ENCODE measurements at places on chromosomes 2 and 18.

- DNase-seq, result peak; percentile 44
Measured at GRCh38 chr18:79523206-79523735, 127.5 kb downstream of the NFATC1 start.

DNA sequence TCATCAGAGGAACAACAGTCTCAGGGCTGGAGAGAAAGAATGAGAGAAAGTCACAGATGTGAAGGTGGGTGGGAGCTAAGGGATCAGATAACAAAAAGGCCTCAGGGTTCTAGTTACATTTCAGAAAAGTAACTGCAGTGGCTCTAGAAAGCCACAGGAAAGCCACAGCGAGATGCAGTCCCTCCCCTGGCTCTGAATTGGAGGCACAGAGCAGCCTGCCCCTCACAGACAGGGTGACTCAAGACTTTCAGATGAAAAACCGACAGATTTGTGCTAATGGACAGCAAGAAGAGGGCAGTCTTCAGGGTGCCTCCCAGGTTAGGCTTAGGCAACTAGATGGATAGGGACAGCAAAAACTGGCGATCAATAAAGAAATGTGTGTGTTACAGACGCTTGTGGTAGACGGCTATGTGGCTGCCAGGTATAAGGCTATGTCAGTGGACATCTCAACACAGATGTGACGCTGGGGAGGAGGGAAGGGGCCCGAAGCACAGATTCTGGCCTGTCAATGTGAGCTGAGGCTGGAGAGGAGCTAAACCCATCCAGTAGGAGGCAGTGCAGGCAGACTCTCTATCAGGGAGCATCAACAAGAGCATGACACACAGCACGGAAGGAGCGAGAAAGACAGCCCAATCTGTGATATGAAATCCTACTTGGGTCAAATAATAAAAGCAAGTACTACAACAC, 26.2 kb downstream of the UNC50 start:
- peak; percentile 35 for DNase-seq

GRCh38 chr18:79583426-79583825, 96.2 kb upstream of the CTDP1 start:
- no peak for DNase-seq

DNA sequence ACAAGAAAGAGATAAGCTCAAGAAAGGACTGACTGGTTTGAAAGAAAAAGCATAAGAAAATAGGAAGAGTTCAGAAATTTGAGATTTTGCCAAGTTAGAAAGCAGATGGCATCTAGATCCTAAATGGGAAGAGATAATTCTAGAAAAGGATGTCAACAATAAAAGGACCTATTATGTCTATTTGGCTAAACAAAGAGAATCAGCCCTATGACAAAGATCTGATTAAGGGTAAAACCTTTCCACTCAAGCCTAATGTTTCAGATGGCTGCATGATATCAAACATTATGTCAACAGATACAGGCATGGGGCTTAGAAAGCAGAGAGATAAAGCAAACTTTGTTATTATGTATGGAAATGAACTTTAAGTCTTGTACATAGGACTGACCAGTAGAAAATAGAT, 465.0 kb upstream of the TRIB2 start:
- no peak for DNase-seq

DNA sequence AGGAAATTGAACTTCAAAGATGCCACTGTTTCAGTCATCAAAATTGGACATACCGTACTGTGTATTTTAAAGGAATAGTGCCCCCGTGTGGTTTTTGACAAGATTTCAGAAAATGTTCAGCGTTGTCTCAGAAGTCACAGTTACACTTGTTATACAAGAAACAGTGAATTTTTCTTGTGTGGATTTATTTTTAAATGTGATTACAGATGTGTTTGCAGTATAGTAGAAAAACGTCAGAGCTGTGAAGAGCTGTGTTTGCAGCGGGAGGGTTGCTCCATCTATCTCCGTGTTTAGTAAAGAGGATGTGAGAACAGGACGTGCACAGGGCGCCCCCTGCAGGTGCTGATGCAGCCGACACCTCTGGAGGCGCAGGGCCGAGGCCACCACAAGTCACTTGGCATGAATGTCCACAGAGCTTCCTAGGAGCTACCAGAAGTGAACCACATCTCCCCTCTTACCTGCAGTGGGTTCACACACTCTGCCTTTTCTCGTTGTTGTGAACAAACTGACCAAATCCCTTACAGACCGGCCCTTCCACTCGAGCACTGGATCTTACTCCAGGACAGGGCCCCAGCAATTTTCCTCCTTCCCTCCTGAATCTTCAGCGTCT, 73.1 kb downstream of the CACNB4 start:
- peak; percentile 82 for DNase-seq

- no peak for DNase-seq
Measured at GRCh38 chr2:144510294-144510991, 9.5 kb downstream of the ZEB2 start.

GRCh38 chr2:72112401-72112800, 35.3 kb downstream of the CYP26B1 start:
- no peak for DNase-seq

GRCh38 chr2:204010628-204011560, 74.3 kb downstream of the ICOS start:
- DNase-seq, result no peak

GRCh38 chr18:79558196-79558932, 121.2 kb upstream of the CTDP1 start:
- no peak for DNase-seq

GRCh38 chr2:232058063-232058877, 96.8 kb downstream of the DIS3L2 start:
- DNase-seq, result no peak

- DNase-seq, result no peak
Measured at GRCh38 chr2:173446722-173447121, 92.0 kb downstream of the CDCA7 start.

DNA sequence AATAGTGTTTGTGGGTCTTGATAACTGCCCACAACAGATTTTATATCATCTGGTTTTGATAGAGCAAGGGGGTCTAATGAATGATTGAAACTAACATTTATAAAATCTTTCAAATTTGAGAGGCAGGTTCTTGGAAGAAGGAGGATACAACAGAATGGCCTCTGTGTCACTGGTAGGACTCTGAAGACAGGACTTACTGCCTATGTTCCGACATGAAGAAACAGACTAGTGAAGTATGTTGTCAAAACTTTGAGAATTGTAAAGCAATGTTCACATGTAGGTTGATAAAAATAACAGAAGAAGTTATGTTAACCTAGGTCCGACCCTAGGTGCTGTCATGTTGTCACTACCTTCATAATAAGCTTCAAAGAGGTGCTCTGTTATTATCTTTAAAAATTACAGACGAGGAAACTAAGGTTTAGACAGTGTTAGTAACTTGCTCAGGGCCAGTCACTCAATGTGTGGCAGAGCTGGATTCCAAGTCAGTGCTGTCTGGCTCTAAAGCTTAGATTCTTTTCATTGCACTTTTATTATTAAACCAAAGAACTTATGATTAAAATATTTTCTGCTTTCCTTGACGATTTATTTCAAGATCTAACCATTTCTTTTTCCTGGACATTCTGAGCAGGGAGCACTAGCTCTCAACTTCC, 146.2 kb downstream of the RPIA start:
- no peak for DNase-seq

GRCh38 chr2:148998165-148998830, 40.2 kb upstream of the LYPD6B start:
- DNase-seq, result no peak

DNA sequence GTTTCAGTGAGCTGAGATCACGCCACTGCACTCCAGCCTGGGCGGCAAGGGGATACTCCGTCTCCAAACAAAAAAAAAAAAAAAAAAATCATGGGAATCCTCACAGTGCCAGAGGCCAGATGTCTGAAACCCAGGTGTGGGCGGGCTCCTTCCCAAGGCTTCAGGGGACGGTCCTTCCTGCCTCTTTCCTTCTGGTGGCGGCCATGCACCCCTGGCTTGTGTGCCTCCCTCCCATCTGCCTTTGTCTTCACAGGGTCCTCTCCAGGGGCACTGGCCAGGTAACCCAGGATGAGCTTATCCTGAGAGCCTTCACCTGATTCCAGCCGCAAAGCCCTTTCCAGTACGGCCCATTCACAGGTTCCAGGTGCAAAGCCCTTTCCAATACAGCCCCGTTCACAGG, 40.9 kb upstream of the GPC1 start:
- DNase-seq, result no peak

DNA sequence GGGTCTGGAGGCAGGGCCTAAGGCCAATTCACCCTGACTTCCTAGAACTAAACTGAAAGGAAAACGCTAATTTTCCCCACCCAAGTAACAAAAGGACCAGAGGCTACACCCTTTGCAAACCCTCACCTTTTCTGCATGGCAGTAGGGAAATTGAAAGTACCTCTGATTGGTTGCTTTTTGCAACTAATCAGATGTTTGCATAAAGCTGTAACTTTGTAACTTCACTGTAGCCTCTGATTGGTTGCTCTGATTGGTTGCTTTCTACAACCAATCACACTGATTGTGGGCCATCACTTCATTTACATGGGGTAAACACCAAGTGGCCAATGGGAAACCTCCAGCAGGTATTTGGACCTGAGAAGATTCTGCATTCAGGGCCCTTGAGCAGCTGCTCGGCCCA, 20.8 kb downstream of the EIPR1 start:
- DNase-seq, result no peak

DNA sequence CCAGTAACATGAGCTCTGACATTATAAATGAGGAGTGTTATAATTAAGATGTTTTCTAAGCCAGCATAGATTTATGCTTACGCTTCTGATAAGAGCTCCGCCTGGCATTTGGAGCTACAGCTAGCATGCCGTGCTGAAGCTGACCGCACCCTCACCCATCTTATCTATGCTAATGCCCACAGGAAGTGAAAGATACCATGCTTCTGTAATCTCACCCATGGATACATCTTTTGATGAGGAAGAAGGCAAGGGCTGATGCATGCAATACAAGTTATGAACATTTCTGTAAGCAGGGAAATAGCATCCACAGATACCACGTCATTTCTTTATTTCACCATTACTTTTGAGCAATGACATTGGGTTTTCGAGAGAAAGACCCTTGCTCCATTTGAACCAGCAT, 82.3 kb downstream of the ARL4C start:
- peak; percentile 36 for DNase-seq

DNA sequence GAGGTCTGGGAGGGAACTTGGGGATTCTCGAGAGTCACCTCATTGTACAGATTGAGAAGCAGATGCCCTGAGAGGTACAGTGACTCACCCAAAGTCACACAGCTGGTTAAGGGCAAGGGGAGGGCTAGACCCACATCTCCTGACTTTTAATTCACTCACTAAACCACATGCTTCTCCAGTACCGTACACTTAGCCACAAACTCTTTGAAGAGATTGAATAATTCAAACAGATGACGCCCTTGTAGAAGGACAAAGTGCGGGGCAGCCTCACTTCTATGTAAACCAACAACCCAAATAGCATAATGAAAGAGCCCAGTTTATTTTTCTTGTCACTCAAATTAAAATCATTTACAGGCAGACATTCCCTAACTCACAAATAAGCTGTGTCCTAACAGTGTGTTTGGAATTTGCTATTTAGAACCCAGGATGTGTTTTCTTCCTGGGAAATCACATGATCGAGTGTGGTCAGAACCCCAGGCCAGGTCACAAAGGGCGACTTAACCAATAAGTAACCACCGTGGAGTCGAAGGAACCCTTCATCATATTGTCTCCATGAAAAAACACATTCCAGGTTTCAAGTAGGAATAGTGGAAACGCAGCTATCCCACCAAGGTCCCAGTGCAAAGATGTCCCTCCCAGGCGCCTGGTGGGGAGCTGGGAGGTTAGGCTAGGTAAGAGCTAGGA, 35.8 kb upstream of the PTPN4 start:
- DNase-seq, result no peak

DNA sequence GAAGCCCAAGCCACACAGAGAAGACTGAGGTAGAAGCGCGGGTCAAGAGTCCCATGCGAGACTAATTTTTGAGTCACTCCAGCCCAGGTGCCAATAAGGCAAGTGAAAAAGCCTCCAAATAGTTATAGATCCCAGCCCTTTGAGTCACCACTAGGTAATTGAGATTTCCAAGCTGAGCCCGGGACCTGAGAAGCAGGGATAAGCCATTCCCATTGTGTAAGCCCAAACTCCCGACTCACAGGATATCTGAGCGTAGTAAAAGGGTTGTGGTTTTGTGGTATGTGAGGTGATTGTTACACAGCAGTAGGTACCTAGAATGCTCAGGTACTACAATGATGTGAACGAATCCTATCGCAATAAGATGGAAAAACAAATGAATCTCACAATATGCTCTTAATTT, 560.7 kb downstream of the DSC3 start:
- no peak for DNase-seq

DNA sequence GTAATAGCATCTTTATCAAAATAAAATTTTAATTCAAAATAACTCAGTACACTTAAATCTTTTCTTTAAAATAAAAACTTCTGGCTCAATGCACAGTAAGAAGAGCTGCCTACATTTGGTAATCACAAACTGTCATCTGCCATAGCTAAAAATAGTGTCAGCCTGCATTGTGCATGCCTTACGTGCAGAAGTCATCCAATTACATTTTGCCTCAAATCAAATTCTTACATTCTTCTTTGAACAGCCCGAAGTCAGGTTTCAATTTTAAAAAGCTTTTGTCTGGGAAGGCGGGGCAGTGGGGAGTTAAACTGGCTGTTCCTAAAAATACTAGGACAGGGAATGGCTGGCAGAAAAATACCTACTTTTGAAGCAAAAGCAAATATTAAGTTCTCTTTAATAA, 51.1 kb downstream of the RTN4 start:
- DNase-seq, result no peak

- DNase-seq, result no peak
Measured at GRCh38 chr2:223012291-223012690, 39.7 kb upstream of the KCNE4 start.

DNA sequence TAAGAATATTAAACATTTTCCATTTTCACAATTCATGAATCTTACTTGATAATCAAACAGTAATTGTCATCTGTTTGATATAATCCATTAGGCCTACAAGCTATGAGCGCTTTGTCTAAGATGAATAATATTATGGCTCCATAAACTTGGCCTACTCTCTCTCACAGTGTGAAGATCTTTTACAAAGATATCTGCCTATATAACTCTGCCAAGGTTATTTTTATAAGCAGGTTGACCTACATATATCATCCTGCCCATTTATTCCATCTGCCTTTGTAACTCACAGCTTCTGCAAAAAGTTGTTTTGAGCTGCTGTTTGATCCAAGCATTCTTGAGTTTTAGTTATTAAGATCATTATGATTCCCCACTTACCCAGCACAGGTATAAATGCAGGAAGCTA, 158.3 kb downstream of the PDE11A start:
- DNase-seq, result no peak

- DNase-seq, result no peak
Measured at GRCh38 chr2:129922571-129923264, 56.7 kb upstream of the RAB6C start.

GRCh38 chr2:176747506-176747905, 465.1 kb upstream of the HNRNPA3 start:
- no peak for DNase-seq

GRCh38 chr2:164842624-164842966, 972 bp upstream of the COBLL1 start:
- DNase-seq, result no peak

DNA sequence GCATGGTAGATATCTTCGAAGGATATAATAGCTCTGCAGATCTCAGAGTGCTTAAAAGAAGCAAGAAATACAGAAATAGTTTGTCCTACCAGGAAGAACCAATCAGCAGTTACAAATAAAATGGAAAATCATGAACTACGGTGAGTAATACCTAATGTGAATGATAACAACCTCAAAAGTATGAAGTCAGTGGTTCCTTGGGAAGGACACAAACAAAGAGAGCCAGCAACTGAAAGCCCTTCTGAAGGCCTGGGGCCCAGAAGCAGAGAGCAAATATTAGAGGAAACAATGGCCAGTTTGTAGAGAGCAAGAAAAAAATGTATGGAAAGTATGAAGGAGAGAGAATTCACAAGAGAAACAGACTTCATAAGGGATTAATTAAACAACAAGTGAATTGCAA, 226.8 kb upstream of the CHST9 start:
- no peak for DNase-seq
